ENCODE measurements at places on chromosomes 3 and 15.

GRCh38 chr3:102670986-102671385 is 236.2 kb downstream of the ZPLD1 start:
- DNase-seq, result no peak

GRCh38 chr3:175163686-175164085 is 304.6 kb downstream of the NAALADL2 start:
- DNase-seq, result peak; percentile 59

DNA sequence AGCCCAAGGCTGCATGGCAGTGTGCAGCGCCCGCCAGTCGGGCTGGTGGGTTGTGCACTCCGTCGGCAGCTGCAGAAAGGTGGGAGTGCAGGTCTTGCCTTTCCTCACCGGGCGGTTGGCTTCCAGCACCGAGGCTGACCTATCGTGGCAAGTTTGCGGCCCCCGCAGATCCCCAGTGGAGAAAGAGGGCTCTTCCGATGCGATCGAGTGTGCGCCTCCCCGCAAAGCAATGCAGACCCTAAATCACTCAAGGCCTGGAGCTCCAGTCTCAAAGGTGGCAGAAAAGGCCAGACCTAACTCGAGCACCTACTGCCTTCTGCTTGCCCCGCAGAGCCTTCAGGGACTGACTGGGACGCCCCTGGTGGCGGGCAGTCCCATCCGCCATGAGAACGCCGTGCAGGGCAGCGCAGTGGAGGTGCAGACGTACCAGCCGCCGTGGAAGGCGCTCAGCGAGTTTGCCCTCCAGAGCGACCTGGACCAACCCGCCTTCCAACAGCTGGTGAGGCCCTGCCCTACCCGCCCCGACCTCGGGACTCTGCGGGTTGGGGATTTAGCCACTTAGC is 4.3 kb downstream of the ISL2 start:
- no peak for DNase-seq

DNA sequence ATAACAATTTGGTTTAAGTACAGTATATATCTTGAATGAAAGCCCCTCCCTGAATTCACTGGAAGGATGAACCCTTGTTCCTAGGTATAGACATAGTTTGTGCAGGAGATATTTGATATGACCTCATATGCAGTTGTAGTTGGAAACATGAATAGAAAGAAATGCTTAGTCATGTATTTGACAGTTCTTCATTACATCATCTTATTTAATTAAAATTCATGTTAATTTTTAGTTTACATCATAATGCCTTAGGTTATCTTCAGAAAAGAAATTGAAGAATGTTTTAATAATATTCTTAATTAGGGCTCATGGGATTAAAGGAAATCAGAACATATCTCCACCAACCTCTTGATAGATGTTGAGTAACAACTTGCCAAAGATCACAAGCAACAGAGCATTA is 19.2 kb downstream of the SLC2A2 start:
- no peak for DNase-seq

DNA sequence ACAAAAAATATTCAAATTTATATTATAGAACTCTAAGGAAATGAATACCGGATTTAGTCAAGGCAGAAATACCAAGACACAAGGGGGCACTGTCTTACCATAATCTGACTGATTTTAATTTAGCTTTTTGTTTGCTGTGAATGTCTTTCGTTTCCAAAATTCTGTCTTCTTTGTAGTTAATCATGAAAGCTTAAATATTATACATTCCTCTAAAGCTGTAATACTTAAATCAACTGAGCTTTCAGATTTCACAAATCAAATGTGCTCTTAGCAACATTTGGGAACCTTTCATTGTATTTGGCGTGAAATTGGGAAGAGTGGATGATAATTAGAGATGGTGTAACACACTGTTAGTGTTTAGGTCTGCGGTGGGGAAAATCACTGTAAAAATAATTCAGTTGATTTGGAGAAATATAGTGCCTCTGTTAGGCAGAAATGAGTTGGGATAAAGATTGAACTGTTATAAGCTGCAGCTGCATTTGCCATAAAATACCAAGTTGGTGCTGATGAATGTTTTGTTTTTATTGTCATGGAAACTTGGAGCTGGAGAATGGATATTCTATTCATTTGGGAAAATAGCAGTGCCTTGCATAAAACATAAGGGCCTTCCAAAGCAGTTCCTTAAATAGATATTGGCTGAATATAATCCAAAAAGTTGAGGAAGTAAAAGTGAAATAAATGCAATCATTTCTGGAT is 228.2 kb downstream of the TCF12 start:
- peak; percentile 30 for DNase-seq

DNA sequence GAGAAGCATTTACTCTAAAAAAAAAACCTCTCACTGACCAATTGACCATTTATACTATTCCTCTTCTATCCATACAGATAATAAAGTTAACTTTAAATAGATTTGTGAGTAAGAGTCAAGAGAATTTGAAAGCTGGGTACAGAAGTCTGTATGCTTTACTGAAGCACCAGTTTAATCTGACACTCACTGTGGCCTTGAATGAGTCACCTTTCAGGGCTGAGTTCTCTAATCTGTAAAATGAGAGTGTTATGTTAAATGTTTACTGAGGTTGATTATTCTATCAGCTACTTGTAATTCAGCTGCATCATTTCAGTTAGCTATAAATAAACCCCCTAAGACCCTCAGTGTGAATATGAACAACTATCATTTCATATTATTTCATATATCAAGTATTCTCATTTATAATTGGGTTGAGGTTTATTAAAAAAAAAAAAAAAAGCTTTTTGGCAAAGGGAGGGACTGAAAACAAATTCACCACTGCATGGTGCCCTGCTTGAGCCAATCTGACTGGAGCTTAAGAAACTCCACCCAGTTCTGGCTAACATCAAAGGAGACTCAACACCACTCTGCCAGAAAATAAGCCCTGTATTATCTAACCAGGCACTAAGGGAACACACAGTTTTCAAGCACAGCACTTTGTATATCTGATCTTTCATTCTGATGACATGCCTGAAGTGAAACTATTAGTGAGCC is 2.8 kb downstream of the MAP4 start:
- DNase-seq, result peak; percentile 72

- no peak for DNase-seq
Measured at GRCh38 chr15:96958721-96959120, 628.2 kb downstream of the NR2F2 start.

GRCh38 chr3:124298951-124299350 is 307.0 kb upstream of the ROPN1 start:
- DNase-seq, result no peak

- no peak for DNase-seq
Measured at GRCh38 chr3:124816206-124816605, 71.0 kb downstream of the ITGB5 start.

- no peak for DNase-seq
Measured at GRCh38 chr3:172379372-172379771, 68.9 kb downstream of the GHSR start.

DNA sequence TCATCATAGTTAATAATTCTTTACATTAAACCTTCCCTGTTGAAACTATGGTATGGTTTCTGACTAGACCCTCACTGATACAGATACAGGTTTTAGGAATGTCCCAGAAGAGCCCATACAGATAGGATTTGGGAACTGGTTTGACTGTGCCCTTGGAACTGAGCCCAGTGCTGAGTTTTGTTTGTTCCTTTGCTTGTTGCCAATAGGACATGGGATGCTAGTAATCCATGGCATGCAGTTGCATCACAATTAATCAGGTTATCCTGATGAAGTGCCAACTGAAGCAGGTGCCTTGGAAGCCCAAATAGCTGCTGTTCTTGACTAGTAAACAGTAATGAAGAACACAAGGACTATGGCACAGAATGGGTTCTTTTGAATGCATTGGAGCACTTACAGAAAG is 230.6 kb downstream of the NEK10 start:
- DNase-seq, result no peak

GRCh38 chr15:36177590-36178302 is 401.7 kb upstream of the CDIN1 start:
- DNase-seq, result peak; percentile 13

GRCh38 chr3:27669591-27669990 is 52.5 kb downstream of the EOMES start:
- no peak for DNase-seq

GRCh38 chr3:109921509-109921908 is 584.2 kb upstream of the DPPA4 start:
- peak; percentile 83 for DNase-seq

DNA sequence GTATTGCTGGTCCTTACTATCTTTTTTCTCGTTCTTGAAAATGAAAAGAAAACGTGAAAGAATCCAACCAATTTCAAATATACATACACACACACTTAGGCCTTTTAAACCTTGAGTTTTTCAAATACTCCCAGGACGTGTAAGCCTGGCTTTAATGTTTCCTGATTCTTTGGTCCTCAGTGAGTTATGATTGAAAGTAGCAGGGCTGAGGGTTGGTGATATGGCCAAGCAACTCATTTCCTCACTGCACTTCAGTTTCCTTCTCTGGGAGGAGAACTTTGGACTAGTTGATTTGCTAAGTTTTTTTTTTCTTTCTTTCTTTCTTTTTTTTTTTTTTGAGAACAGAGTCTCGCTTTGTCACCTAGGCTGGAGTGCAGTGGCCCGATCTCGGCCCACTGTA is 34.6 kb downstream of the CHD2 start:
- DNase-seq, result no peak

DNA sequence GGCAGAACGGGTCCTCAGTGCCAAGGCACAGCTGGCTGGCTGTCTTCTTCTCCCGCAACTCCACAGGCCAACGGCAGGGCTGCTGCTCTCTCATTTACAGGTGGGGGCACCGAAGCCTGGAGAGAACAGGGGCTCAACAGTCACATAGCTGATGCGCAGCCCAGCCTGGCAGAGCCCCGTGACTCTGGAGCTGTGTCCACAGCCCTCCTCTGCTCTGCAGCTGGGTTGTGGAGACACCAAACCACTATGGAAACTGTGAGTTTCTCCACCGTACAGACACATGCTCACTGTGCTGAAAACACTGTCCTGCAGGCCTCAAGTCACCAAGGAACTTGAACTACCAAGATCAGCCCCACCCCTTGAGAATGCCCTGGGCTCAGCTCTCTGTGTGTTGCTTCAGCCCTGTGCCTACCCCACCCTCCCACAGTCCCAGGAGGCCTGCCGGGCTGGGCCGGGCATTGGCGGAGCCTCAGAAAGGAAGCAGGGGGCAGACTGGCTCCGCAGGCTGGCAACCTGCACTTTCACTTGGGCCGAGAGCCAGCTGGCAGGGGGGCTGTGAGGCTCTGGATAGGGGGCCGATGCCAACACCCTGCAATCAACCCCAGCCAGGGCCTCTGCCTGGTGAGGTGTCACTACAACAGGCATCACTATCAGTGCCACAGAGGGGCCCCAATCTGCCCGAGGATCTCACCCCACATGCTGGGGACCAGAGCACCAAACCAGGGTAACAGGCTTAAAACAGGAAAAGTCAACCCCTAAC is 113.7 kb upstream of the RPL32 start:
- peak; percentile 57 for DNase-seq

GRCh38 chr15:89119489-89120478 is 31.5 kb downstream of the ABHD2 start:
- no peak for DNase-seq

DNA sequence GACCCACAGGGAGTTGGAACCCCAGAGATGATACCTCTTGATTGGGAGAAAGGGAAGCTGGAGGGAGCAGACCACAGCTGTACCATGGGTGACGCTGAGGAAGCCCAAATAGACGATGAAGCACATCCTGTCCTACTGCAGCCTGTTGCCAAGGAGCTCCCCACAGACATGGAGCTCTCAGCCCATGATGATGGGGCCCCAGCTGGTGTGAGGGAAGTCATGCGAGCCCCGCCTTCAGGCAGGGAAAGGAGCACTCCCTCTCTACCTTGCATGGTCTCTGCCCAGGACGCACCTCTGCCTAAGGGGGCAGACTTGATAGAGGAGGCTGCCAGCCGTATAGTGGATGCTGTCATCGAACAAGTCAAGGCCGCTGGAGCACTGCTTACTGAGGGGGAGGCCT is 201.1 kb downstream of the AKAP13 start:
- DNase-seq, result no peak

GRCh38 chr3:8223766-8224165 is 277.9 kb upstream of the LMCD1 start:
- no peak for DNase-seq

DNA sequence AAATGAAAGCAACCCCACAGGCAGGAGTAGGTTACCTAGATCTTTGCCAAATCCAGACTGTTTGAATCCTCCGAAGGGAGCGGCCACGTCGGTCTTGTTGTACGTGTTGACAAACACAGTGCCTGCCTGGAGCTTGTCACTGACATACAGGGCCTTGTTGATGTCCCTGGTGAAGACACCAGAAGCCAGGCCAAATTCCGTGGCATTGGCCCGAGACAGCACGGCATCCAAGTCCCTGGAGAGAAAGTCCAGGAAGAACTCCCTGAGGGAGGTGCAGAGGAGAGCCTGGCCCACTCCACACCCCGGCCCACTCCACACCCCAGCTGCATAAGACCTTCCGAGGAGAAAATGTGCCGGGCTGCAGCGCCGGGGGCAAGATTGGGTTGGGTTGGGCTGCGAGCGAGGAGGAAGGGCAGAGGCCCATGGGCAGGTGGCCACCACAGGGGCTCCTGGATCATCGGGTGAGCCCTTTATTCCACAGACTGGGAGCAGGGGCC is 21.8 kb upstream of the SLC41A3 start:
- no peak for DNase-seq

DNA sequence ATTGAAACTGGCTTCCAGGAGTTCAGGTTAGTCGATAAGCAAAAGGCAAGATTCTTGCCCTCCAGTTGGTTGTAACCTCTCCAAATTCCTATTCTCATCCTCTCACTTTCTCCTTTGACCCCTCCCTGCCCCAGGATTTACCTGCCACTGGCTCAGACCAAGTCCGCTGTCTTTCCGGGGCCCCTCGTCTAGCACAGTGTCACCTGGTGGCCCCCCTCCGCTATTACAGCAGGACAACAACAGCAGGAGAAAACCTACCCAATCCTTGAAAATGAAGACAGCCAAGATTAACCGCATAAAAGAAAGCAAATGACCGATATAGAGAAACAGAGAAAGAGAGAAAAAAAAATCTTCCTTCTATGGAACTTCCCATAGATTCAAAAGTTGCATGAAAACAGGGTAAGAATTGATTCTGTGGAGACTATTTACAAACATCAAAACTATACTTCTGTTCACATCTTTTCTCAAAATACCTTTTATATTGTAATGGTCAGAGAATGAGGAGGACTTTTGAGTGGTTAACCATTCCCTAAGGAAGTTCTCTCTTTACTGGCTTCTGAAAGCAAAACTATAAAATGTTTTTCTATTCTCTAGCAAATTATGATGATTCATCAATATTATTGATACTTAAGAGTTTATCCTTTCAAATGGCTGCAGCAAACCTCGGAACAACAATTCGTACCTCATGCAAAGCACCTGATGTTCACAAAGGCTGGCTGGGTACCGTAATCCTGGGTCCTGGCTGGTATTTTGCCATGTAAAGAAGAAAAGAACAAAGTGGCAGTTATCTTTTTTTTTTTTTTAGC is 10.0 kb upstream of the ST8SIA2 start:
- no peak for DNase-seq

- DNase-seq, result no peak
Measured at GRCh38 chr3:6079561-6080179, 781.2 kb upstream of the GRM7 start.

- DNase-seq, result no peak
Measured at GRCh38 chr3:145266368-145266767, 894.6 kb downstream of the PLOD2 start.

- DNase-seq, result no peak
Measured at GRCh38 chr3:68996356-68996995, 17.0 kb downstream of the EOGT start.
